ENCODE measurements at places on chromosomes 6 and 20. TPM values are rescaled to one million over a fixed set of nuclear protein-coding genes. Genes with fewer than 3 reads are reported as not detected.

TRIM10 gene
- 0.17 TPM for total RNA-seq

DNA sequence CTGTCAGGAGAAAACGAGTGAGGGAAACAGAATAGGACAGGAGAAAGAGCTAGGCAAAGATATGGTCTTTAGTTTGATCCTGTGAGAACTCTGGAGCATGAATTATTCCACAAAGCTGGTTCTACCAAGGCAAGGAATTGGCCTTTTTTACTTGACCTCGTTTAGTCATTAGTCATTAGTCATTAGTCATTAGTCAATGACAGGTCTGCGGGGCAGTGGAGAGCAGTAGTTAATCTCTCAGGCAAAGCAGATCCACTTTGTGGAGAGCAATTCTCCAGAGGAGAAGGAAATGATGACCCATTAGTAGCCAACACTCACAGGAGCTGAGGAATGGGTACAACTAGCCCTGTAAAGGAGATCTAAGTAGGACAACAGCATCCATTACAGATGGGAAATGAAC lies 22.0 kb upstream of the ABCC10 start:
- H3K27me3 ChIP-seq = peaks cover 13% of the 10 kb centered on the region
- no peak overlapping the region for H3K4me3 ChIP-seq
- no peak for DNase-seq

GRCh38 chr20:1673424-1673823 lies 15.8 kb upstream of the SIRPG start:
- H3K36me3 ChIP-seq = no peaks in the 10 kb centered on the region
- peaks cover 3% of the 10 kb centered on the region for H3K4me1 ChIP-seq
- peaks cover 12% of the 10 kb centered on the region for H3K27me3 ChIP-seq
- no peak overlapping the region for H3K4me3 ChIP-seq
- no peak overlapping the region for H3K27ac ChIP-seq
- no peak for DNase-seq

- no peaks in the 10 kb centered on the region for H3K4me1 ChIP-seq
- no peak overlapping the region for H3K4me3 ChIP-seq
- no peak overlapping the region for H3K27ac ChIP-seq
- H3K27me3 ChIP-seq = no peaks in the 10 kb centered on the region
These were observed 342.0 kb downstream of the TBC1D32 start for GRCh38 chr6:120992257-120992656.

SLC4A11 gene
- total RNA-seq = 5.8 TPM

- peak; percentile 52 for DNase-seq
- no peaks in the 10 kb centered on the region for H3K4me1 ChIP-seq
- no peak overlapping the region for H3K4me3 ChIP-seq
- H3K36me3 ChIP-seq = no peaks in the 10 kb centered on the region
- no peak overlapping the region for H3K27ac ChIP-seq
These were observed 4.1 kb downstream of the SLC22A7 start for GRCh38 chr6:43302126-43302525.

DNA sequence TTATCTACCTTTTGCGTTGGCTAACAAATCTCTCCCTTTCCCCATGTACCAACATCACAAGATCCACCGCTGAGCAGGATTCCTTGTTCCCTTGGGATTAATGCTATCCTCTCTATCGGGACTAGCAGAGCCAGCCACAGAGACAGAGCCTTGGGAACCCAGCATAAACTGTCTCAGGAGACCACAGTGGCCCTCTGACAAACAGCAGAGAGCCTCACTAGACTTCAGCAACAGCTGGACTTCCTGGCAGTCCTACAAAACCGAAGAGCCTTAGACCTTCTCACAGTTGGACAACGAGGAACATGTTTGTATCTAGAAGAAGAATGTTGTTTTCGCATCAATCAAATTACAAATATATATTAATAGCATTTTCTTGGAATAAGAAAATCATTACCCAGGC lies 39.6 kb upstream of the POU5F1 start:
- H3K27me3 ChIP-seq = peaks cover 12% of the 10 kb centered on the region
- no peak overlapping the region for H3K27ac ChIP-seq
- no peaks in the 10 kb centered on the region for H3K36me3 ChIP-seq
- no peak overlapping the region for H3K4me3 ChIP-seq
- no peaks in the 10 kb centered on the region for H3K4me1 ChIP-seq
- no peak for DNase-seq

DNA sequence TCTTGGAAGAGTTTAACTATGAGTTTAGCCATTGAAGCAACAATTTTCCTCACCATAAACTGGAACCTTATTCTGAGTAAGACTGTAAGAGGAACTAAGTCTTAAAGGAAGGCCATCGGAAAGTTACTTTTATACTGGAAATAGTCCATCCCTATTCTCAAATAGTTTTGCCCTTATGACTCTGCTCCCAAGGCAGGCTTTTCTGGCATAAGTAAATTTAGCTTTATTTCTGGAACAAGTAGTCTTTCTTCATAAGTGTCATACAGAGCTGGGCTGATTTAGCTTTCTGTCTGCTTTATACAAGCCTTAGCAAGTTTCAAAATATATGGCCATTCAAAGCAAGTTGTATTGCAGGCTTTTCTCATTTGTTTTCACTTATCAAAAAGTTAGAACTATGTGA lies 328.1 kb downstream of the HACE1 start:
- H3K4me1 ChIP-seq = peaks cover 8% of the 10 kb centered on the region
- H3K27ac ChIP-seq = no peak overlapping the region
- peaks cover 17% of the 10 kb centered on the region for H3K27me3 ChIP-seq
- H3K36me3 ChIP-seq = no peaks in the 10 kb centered on the region
- H3K4me3 ChIP-seq = no peak overlapping the region
- no peak for DNase-seq

DNA sequence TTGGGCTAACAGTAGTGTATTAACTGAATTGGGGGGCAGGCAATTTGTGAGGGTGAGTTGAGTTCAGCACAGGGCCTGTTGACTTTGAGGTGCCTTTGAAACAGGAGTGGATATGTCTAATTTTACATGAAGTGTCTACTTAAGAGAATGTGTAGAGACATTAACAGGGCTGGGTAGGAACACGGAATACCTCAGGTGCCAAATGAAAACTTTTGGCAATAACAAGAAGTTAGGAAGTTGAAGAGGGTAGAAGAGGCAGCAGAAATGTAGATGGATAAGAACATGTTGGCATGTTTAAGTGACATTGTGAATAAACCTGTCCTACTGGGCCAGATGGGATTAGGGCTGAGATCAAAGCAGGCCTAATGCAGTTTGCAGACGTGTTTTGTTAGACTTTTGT lies 117.0 kb downstream of the SLC16A10 start:
- no peak overlapping the region for H3K27ac ChIP-seq
- H3K4me1 ChIP-seq = peaks cover 24% of the 10 kb centered on the region
- peaks cover 5% of the 10 kb centered on the region for H3K36me3 ChIP-seq
- DNase-seq = no peak
- H3K4me3 ChIP-seq = no peak overlapping the region

GRCh38 chr20:52031206-52031562 lies 160.4 kb downstream of the ZFP64 start:
- H3K27me3 ChIP-seq = no peaks in the 10 kb centered on the region
- peaks cover 21% of the 10 kb centered on the region for H3K4me1 ChIP-seq
- H3K4me3 ChIP-seq = peak overlapping the region; percentile 4
- H3K36me3 ChIP-seq = no peaks in the 10 kb centered on the region

RSPO3 gene
- 32.3 TPM for total RNA-seq

DNA sequence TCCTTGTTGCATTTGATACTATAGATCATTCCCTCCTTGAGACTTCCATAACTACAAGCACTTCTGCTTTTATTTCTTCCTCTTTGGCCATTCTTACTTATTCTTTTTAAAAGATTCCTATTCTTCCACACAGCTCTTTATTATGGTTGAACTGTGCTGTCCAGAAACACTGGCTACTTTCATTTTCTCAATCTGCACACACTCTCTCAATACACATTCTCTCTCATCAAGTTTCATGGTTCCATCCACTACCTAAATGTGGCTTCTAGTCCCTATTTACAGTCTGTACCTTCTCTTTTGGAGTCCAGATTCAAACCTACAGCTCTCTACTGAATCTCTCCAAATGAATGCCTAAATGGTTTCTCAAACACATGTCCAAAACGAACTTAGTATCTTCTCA lies 214.3 kb upstream of the RSPO3 start:
- no peak for DNase-seq
- H3K4me1 ChIP-seq = no peaks in the 10 kb centered on the region
- no peaks in the 10 kb centered on the region for H3K36me3 ChIP-seq

GRCh38 chr20:57790176-57790575 lies 80.4 kb upstream of the PMEPA1 start:
- peaks cover 2% of the 10 kb centered on the region for H3K27me3 ChIP-seq
- no peak overlapping the region for H3K27ac ChIP-seq
- H3K4me3 ChIP-seq = no peak overlapping the region
- H3K4me1 ChIP-seq = peaks cover 16% of the 10 kb centered on the region
- no peaks in the 10 kb centered on the region for H3K36me3 ChIP-seq

- no peaks in the 10 kb centered on the region for H3K27me3 ChIP-seq
- no peak overlapping the region for H3K27ac ChIP-seq
- no peak for DNase-seq
- H3K4me1 ChIP-seq = no peaks in the 10 kb centered on the region
- H3K36me3 ChIP-seq = peaks cover 36% of the 10 kb centered on the region
These were observed 27.0 kb downstream of the EDEM2 start for GRCh38 chr20:35120012-35120701.

SGK1 gene
- 52.6 TPM for total RNA-seq

DNA sequence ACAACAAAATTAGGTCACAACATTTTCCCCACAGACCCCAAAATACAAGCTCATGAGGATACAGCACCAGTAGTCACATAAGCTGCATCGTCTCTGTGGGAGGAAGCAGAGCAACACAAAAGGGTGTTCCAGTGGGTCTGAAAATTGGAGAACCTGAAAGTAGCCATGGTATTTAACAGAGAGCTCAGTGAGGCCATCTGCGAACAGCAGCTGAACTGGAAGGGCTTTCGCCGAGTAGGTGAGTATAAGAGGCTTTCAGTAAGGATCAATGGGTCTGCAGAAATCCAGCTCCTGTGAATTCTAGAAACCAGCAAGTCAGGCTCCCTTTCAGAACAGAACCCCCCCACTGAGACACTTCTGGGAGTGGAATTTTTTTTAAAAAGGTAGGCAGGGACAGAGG lies 120.0 kb upstream of the RREB1 start:
- no peaks in the 10 kb centered on the region for H3K36me3 ChIP-seq
- no peaks in the 10 kb centered on the region for H3K4me1 ChIP-seq
- H3K27ac ChIP-seq = peak overlapping the region; percentile 9
- no peak overlapping the region for H3K4me3 ChIP-seq
- no peaks in the 10 kb centered on the region for H3K27me3 ChIP-seq
- no peak for DNase-seq

E2F1 gene
- 32.8 TPM for total RNA-seq

DNA sequence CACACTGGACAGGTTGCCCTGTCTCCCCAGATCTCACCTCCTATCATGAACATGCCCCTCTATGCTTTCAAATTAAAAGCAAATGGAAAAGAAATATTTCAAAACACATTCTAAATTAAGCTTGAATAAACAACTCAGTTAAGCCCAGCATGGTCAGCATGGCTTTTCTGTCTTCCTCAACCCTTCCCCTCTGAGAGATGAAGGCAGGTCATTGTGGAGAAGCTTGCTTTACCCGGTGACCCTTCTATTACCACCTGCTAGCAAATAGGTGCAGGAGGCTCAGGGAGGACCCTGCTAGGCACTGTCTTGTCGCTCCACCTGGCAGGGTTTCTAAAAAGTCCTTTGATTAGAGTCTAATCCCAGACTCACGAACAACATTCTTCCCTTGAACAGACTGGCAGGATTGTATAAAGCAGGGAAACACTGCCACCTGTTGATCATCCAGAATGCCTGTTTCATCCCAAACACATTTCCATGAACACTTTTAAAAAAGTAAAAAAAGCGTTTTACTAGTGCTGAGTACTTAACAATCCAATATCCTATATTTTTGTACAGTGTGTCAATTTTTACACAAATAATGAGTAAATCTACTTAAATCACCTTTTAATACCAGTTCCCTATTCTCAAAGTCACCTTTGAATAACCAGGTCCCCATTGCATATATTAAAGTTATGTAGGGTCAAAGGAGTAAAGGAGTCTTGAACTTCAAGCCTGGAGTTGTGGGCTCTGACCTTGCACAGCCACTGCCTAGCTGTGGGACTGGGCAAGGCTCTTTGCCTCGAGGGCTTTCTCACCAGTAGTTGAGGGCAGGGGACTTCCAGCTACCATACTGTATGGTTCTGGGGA lies 75.5 kb downstream of the GPR6 start:
- H3K4me3 ChIP-seq = no peak overlapping the region
- H3K36me3 ChIP-seq = no peaks in the 10 kb centered on the region
- no peak overlapping the region for H3K27ac ChIP-seq
- DNase-seq = no peak

- H3K4me1 ChIP-seq = peaks cover 54% of the 10 kb centered on the region
- DNase-seq = peak; percentile 79
- peak within 1 kb of the TSS; percentile 96 for H3K4me3 ChIP-seq
- H3K36me3 ChIP-seq = peaks cover 16% of the 10 kb centered on the region
- no peaks in the 10 kb centered on the region for H3K27me3 ChIP-seq
- H3K27ac ChIP-seq = peak within 1 kb of the TSS; percentile 94
These were observed at the start of gene PBX2 for GRCh38 chr6:32190054-32190851. Gene PBX2 (minus strand): TSS chr6:32190202. CDS start chr6:32189915, 287 bp downstream.

DNA sequence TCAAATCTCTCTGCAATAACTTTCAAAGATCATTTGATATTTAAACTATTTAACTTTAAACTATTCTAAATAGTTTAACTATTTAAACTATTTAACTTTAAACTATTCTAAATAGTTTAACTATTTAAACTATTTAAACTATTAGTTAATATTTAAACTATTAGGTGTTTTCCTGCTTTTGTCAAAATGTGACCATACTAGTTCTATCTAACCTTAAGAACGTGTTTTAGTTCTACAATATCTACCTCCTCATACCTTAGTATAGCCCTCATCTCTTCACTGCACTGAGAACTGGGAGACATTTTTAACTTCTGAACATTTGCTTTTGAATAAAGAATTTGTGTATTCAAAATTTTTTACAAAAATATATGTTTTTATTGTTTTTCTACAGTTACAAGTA lies 429.1 kb downstream of the ADGRB3 start:
- no peaks in the 10 kb centered on the region for H3K27me3 ChIP-seq
- no peak overlapping the region for H3K4me3 ChIP-seq
- no peaks in the 10 kb centered on the region for H3K36me3 ChIP-seq
- H3K27ac ChIP-seq = no peak overlapping the region
- no peaks in the 10 kb centered on the region for H3K4me1 ChIP-seq
- no peak for DNase-seq

DNA sequence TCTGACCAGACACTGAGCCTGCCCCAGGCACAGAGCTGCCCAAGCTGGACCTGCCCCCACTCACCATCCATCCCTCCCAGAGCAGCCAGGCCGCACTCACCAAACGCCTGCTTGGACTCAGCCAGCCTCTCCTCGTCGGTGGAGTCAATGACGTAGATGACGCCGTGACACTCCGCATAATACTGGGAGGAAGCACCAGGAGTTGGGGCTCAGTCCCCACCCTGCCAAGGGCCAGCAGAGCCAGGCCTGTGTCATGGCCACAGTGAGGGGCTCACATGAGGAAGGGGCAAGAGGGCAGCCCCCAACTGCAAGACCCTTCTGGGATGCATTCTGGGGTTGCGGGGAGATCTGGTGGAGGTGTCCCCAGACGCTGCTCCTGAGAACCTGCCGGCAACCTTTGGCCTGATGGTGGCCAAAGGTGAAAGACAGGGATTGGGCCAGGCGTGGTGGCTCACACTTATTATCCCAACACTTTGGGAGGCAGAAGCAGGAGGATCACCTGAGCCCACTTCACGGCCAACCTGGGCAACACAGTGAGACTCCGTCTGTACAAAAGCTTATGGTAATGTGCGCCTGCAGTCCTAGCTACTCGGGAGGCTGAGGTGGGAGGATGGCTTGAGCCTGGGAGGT lies 5.6 kb downstream of the ARFRP1 start:
- DNase-seq = no peak
- H3K27me3 ChIP-seq = no peaks in the 10 kb centered on the region
- peaks cover 7% of the 10 kb centered on the region for H3K4me1 ChIP-seq
- no peak overlapping the region for H3K27ac ChIP-seq
- H3K36me3 ChIP-seq = peaks cover 4% of the 10 kb centered on the region

OR2H2 gene
- total RNA-seq = not detected

RHAG gene
- not detected for total RNA-seq

Data from type B pancreatic cell (in vitro differentiated cells).